ENCODE measurements at places on chromosomes 6 and 20.

GRCh38 chr6:131781687-131782086 is 26.1 kb upstream of the ENPP1 start:
- DNase-seq: no peak

DNA sequence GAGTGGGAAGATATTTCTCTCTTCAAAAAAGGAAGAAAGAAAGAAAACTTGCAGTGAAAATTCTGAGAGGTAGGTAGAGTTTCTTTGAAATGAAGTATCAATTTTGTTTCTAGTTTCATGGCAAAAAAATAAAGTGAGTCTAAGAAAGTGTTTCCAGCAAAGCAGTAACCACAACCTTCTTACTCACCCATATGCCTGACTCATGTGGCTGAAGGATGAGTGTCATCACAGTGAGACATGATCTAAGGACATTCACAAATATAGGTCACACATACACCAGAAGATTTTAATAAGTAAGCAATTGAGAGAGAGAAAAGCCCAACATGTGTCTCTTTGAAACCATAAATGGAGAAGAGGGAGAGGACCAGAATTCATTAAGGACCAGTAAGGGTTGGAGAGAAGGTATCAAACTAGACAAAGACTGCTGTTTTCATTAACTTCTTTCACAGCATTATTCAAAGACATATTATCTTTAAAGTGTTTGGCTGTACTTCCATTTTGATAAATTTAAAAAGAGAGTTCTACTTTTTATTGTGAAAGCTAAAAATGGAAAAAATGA is 169.5 kb downstream of the FRK start:
- no peak for DNase-seq

DNA sequence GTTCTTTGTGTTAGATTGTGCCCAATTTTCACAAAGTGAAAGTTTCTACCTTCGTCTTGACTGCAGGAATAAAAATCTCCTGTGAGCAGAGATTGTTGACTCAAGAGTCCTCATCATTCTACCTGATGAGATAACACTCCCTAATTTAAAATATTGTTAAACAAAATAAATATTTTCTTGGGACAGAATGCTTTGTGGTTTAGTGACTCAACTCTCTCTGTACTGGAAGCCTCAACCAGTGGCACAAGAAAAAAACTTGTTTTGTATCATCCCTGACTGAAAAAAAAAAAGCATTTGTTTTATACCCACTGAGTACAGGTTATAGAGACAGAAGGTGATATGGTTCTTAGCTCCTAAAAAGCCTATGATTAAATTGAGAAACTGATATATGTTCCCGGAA is 78.9 kb downstream of the CRYBG1 start:
- DNase-seq: no peak

GRCh38 chr6:107491138-107491609 is 1.3 kb downstream of the SOBP start:
- DNase-seq: peak; percentile 57

DNA sequence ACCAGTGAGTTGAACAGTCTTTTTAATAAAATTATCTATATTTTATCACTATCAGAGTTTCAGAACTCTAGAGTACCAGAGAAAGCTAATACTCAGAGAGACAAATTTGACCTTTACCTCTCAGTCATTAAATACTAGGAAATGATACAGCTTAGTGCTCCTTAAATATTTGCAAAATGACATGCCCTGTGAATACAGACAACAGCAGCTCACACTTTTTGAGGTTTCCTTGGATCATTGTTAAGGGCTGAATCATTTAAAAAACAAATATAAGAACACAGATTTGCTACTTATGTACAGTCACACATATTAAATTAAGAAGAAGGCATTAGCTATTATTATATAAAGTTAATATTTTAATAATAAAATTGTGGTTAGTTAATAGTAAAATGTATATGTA is 1158.7 kb upstream of the EYS start:
- no peak for DNase-seq

DNA sequence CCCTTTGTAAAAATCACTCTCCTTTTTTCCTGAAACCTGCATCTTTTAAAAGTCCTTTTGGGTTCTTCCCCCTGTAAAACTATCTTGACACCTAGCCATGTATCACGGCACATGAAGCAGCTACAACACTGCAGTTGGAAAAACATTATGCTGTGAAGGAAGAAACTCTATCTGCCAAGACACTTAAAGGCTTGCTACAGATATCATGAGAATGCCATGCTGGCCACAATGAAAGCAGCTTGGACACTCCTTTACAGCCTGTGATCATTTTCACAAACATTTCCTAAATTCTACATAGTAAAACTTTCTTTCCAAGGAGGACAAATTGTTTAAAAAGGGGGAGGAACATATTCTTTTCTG is 31.8 kb downstream of the CNKSR3 start:
- DNase-seq: no peak

GRCh38 chr20:38270869-38271605 is 10.5 kb upstream of the KIAA1755 start:
- DNase-seq: no peak

DNA sequence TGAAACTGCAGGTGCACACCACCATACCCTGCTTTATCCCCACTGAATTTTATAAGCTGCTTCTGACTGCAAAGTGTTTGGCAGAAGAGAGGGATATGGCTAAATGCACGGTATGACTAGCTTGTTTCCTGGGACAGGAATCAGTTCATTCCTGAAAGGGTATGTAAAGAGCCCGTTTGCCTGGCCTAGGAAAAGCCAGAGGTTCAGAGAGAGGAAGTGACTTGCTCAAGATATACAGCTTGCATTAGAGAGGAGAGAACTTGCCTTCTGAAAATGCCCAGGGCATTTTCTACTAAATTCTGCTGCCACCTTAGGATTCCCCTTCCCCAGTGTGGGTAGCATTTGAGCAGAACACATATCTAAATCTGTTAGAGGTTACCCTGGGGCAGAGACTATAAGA is 683 bp upstream of the GCNT2 start:
- DNase-seq: no peak

- DNase-seq: no peak
These were observed 215.3 kb downstream of the RNGTT start for GRCh38 chr6:88748141-88748540.

DNA sequence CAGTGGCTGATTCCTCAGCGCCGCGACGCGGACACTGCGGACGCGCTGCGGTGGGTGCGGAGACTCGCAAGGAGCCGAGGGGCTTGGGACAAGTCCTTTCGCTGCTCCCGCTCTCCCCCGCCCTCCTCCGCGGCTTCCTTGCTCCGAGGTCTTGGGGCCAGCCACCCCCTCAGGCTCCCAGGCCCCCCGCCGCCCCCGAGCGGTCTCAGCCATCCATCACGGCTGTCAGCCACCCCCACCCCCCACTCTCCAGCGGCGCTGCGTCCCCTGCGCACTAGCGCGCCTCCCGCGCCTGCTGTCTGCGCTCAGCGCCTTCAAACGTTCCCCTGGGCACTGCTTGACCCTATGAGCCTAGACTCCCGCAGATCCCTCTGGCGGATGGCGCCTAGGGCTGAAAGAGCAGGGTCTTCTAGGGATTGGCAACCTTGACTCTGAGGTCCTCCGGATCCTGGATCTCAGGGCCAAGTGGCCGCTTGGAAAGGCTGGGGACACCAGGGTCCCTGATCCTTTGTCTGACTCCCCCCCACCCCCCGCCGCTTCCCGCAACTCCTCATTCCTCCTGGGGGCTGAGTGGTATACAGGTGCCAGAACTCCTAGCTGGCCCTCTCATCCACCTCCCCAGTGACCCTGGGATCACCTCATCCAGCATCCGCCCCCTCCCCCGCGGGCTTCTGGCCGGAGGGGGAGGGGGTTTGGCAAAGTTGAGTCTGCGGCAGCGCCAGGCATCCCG is 1.4 kb downstream of the SLC12A5 start:
- peak; percentile 46 for DNase-seq

DNA sequence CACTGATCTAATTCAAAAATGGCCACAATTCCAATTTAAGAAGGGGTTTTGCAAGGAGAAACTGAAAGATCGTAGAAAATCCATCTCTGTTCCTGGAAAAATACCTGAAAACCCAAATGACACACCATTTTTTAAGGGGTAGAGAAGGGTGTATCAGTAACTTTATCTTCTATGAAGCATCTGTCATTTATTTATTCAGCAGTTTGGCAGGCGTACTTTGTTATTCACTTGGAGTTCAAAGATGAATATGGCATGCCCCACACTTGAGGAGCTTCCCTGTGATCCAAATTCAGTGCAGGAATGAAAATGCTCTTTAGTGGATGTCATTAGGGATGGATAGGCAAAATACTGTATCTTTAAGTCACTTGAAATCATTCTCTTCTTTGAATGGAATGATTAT is 7.2 kb downstream of the HINT3 start:
- no peak for DNase-seq

GRCh38 chr6:107662333-107662732 is 161.8 kb downstream of the SCML4 start:
- no peak for DNase-seq
